ENCODE measurements at places on chromosomes 2 and 18.

GRCh38 chr2:73894475-73894850 lies 1.7 kb downstream of the ACTG2 start:
- DNase-seq = no peak

DNA sequence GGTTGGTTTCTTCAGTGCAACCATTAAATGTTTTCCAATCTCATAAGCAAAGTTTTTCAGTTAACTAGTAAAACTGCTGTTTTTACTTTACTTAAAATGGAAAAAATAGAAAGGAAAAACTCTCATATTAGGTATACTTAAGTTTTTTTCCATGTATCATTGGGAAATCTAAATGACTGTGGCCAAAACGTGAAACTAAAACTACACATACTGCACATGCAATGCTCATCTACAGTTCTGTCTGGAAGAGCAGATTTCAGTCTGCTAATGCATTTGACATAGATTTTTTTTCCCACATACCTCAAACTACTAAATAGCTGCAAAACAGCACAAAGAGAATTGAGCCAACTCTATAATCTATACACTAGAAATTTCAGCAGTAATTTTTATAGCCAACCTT lies 62.6 kb downstream of the COL5A2 start:
- DNase-seq = no peak

DNA sequence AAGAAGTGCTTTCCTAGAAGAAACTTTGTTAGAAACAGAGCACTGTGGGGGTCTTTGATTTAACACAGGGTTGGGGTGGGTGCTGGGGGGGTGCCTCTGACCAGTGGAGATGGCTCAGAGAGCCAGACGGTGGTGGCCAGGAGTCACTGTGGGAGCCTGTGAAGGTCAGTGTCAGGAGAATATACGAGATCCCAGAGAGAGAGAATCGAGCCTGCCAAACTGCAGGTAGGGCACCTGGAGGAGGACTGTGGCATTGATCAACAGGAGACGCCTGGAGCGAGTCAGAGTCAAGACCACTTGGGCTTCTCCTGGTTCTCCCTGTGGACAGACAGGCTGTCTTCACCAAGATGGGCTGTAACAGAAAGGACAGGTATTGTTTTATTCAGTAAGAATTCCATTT lies 136.5 kb upstream of the TWIST2 start:
- no peak for DNase-seq

DNA sequence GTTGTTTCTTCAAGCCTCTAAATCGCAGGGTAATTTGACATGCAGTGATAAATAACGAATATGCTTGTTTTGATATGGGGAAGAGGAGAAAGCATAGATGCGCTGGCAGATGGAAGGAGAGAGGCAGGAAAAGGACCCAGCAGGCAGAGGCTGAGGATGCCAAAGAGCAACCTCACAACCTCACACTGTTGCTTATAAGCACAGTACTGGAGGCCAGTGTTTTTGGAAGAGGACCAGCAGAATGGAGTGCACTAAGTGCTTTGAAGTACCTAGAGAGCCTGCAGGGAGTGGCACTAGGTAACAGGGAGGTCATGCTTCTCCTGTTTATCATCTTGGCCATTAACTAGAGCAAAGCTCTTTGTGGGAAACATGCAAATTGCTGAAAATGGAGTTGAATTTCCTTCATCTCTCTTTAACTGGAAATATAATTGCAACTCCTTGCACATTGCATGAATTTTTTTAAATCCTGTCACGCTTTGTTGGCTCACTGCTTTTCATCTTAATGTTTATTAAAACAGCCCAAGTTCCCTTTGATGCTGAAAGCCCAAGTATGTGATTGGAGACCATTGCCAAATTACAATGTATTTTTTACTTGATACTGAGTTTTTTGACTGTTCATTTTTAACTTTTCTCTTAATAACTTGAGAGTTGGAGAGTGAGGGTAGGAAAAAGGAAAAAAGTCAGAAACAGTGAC lies 236.4 kb downstream of the LRRTM1 start:
- no peak for DNase-seq

- DNase-seq = no peak
Measured at GRCh38 chr2:203623661-203624060, 82.8 kb upstream of the CD28 start.

DNA sequence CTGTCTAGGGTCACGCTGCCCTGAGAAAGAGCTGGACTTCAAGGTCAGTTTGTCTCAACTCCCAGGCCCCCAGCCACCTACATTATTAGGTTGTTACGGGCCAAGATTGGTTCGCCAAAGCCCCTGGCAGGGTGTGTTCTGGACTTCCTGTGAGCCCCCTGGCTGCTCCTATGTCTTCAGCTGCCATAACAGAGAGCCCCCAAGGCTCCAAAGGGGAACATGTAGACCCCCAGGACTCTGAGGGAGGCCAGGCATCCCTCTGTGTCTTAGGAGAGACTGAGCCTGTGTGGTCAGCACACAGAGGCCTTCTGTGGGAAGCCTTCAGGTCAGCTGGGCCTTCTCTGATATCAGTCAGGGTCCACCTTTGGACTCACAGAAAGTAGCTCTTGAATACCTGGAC lies 58.3 kb downstream of the INHBB start:
- DNase-seq = no peak

DNA sequence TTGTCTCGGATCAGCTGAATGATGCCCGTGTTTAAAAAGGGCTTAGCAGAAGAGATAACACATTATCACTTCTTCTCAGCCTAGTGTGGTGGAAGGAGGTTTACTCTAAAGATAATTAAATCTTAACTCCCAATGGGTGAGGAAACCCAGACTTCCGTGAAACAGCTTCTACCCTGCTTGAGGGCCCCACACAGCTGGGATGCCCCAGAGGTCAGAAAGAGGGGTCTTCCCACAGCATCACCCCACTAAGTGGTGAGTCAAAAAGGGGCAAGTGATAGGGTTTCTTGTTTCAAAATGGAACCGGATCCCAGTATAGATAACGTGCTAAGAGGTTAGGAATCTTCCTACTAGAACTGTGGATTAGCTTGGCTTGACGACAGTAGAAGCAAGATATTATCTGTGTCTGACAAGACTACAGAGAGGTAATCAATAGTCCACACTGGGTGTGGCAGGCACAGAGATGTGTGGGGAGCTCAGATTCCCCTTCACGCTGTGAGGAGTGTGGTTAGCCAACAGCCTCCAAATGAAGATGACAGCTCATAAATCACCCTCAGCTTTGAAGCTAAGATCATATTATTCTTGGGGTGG lies 129.6 kb upstream of the COPS8 start:
- DNase-seq = no peak

Measured in activated gamma-delta T cell (primary cell).